ENCODE measurements at places on chromosomes 3 and 15. TPM values are rescaled to one million over a fixed set of nuclear protein-coding genes. Genes with fewer than 3 reads are reported as not detected.
A peak's percentile ranks its signal among the peaks of the same experiment; 100 is the strongest.

The ACAP2 gene
- 68.9 TPM for total RNA-seq

DNA sequence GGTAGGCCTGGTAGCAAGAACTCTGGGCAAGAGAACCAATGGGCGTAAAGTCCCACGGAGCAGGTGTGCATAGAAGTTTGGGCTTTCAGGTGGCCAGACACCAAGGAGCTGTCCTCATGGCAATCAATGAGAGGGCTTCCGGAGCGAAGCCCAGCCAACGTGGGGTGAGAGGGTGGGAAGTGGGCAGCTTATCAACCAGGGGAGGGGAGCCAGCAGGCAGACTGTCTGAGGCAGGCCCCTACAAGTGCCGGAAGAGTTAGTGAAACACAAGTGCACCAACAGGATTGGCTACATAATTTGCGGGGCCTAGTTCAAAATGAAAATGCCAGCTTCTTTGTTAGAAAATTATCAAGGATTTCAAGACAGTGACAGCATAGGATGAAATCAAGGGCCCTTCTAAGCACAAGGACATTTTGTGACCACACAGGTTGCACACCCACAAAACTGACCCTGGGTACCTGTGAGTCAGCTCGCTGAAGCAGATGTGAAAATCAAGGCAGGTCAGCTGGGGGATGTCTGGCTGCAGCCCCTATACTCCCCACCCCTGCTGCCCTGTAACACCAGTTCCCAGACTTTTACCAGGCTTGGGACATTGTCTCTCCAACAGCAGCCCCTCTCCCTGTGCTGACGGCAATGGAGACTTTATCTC lies 102.1 kb upstream of the ETV5 start:
- no peak for DNase-seq

The SUCNR1 gene
- total RNA-seq, result 2.7 TPM

- DNase-seq, result no peak
Observed at GRCh38 chr15:76235186-76235826, 76.0 kb downstream of the ETFA start.

GRCh38 chr3:52769786-52770455 lies 819 bp downstream of the NEK4 start:
- DNase-seq, result no peak

The SAMD7 gene
- not detected for total RNA-seq

- no peak for DNase-seq
Observed at GRCh38 chr15:60390871-60391501, 6.8 kb downstream of the ANXA2 start.

DNA sequence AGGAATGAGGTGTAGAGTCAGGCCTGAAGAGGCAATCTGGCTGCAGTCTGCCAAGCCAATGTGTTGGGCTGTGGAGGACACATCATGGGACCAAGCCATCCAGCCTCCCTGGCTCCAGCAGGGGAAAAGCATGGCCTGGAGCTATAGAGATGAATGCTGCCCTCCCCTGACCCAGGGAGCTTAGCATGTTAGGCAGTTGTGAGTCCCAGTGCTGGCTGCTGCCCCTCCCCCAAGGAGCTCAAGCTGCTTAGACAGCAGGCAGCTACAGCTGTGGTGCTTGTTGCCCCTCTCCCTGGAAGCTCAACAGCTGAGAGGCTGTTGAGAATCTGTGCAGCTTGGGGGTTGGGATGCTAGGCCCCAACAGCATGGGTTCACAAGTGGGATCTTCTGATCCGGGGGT lies 85.6 kb upstream of the DNAJC19 start:
- DNase-seq, result no peak

DNA sequence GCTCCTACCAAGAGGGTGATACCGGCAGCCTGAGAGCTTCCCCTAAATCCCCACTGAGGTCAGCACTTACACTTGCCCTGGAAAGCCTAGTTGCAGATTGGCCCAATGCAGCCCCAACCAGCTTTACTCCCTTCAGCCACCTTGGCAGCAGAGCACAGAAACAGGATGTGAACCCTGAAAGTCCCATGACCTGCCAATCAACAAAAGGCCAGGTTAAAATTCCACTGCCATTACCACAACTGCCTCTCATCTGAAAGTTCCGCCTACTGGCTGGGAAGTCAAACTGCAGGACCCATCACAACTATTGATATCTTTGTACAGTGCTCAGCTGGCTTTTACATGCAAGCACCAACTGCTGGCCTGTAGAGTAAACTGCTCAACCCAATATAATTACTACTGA lies 156.2 kb downstream of the ZMAT3 start:
- DNase-seq, result no peak

GRCh38 chr15:51625236-51625635 lies 2.7 kb upstream of the DMXL2 start:
- DNase-seq, result no peak

DNA sequence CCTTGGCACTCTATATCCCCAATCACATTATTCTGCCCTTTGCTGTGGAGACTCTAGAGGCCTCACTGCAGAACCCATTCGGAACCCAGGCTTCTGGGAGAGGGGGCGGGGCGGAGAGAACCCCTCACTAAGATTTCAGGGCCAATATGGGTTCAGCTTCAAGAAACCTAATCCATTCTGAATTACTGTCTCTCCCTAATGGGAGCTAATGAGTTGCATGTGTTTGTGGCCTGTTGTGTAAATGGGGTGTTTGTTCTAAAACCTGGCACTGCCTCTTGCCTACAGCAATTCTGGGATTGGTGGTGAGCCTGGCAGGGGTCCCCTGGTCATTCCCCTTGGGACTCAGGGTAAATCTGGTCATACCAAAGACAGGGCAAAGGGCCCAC lies 605 bp upstream of the RASL12 start:
- peak; percentile 15 for DNase-seq

GRCh38 chr3:189278221-189278620 lies 106.5 kb downstream of the TPRG1 start:
- no peak for DNase-seq

GRCh38 chr3:17369973-17370372 lies 372.5 kb downstream of the TBC1D5 start:
- no peak for DNase-seq

- no peak for DNase-seq
Observed at GRCh38 chr15:55118344-55118870, 78.3 kb downstream of the RSL24D1 start.

DNA sequence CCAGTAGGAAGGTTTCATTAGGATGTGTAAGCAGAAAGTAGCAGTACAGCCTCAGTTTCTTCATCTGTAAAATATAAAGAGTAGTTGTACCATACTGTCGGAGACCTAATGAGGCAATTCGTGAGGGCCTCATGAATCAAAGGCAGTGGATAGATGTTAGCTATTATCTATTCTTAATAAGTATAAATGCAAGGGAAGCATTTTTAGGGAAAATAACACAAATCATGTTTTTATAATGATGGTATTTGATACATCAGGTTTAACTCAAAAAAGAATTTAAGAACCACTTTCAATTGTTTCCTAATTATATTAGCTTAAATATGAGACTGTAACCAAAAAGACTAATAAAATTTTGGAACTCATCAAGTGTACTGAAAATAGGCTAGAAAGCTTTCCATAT lies 309.1 kb downstream of the ZBTB20 start:
- no peak for DNase-seq

The GRM7 gene
- 0.86 TPM for total RNA-seq

- no peak for DNase-seq
Observed at GRCh38 chr15:90990446-90990845, 3.9 kb downstream of the PRC1 start.

- DNase-seq, result no peak
Observed at GRCh38 chr3:132662212-132662611, 2.1 kb downstream of the UBA5 start.

GRCh38 chr3:34777386-34777785 lies 861.9 kb upstream of the ARPP21 start:
- DNase-seq, result no peak

The RLBP1 gene
- total RNA-seq, result not detected

The FSTL1 gene
- 233 TPM for total RNA-seq

DNA sequence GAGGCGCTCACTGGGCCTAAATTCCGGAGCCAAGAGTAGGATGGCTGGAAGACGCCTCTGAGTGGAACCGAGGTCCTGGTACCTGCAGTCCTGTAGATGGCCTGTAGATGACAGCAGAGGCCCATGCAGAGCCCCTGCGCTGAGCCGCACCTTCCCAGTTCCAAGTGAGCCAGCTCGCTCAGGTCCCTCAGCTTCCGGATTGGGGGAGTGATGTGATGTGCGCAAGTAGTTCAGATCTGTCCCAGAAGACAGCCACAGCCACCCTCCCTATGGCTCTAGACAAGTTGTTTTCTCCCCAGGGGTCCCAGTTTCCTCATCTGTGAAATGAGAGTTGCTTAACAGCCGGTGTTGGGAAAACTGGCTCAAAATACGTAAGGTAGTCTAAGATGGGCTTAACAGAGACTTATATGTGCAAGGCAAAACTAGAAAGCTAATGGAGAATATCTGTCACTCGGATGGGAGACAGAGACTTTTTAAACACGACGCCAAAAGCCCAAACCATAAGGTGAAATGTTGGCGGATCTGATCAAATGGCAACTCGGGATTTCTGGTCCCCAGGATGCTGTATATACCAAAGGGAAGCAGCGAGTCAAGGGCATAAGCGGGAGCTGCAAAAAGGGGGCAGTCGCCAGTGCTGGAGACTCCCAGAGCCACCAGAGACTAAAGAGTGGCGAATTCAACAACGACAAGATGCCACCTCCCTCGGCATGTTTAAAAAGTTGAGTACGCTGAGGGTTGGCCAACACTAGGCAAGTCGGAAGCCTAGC lies 765 bp upstream of the MAPKAPK3 start:
- DNase-seq, result peak; percentile 89

The RAB6B gene
- 5.5 TPM for total RNA-seq

GRCh38 chr15:69573815-69574475 lies 121.3 kb downstream of the RPLP1 start:
- no peak for DNase-seq

The PTX3 gene
- total RNA-seq, result 3.2 TPM

DNA sequence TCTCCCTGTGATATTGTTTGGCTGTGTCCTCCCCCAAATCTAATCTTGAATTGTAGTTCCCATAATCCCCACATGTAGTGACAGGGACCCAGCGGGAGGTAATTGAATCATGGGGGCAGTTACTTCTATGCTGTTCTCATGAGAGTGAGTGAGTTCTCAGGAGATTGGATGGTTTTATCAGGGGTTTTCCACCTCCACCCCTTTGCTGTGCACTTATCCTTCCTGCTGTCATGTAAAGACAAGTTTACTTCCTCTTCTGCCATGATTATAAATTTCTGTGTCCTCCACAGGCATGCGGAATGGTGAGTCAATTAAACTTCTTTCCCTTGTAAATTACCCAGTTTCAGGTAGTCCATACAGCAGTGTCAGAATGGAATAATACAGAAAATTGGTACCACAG lies 24.7 kb downstream of the TUSC7 start:
- no peak for DNase-seq
